ENCODE measurements at places on chromosomes 3 and 15.

DNA sequence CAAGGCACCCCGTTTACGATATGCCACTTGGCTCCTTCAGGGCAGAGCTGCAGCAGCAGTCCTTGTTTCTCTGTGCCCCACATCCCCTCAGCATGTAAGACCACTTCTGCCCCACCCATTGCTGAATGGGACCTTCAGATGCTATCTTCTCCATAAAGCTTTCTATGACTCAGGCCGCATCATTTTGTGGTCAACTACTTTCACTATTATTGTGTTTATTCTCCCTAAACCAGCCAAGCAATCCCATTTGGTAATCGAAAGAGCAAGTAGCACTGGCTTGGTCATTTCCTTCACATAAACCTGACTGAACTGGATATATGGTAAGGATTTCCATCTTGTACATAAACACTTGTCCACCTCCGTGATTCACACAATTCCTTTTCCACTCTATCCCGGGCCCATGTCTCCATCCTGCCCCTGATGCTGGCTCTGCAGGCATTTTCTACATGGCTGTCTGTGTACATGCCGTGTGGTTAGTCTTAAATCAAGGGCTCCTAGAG, 25.7 kb downstream of the LIPC start:
- DNase-seq: no peak

DNA sequence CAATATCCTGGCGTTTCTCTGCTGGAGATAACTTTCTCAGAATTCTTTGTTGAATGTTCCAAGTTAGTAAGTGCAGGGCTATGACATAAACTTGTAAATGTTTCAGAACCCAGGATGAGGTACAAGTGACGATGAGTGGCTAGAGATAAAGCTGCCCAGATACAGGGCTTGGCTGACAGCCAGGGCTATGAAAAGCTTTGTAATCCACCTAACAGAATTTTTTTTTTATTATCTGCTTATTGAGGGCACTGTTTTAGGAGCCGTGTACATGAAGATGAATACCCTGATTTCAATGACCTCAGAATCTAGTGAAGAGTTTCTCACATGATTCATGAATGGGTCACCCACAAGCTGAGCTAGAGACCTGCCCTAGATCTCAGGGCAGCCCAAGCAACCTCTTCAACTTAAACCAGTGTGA, 431.4 kb downstream of the DIPK2A start:
- no peak for DNase-seq

DNA sequence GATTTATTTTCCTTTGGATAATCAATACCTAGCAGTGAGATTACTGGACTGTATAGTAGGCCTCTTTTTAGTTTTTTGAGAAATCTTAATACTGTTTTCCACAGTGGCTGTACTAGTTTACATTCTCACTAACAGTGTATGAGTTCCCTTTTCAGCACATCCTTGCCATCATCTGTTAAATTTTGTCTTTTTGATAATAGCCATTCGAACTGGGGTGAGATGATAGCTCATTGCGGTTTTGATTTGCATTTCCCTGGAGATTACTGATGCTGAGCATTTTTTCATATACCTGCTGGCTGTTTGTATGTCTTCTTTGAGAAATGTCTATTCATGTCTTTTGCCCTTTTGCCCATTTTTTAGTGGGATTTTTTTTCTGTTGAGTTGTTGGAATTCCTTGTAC, 210.8 kb downstream of the CGGBP1 start:
- DNase-seq: no peak

DNA sequence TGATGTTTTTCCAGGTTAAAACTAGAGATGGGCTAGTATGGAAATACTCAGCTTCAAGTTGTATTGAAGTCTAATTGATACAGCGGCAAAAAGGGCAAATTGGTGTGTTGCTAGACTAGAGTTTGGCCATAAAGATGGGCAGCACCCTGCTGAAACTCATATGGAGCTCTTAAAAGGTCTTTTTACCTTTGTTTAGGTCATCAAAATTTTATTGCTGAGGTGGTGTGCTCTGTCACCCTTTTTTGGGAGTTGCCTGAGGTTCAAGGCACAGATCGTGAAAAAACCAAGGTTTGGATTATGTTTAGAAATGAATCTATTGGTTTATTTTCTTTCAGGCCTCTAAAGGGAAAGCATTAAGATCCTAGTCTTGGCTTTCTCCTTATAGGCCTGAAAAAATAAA, 38.2 kb downstream of the VPS8 start:
- no peak for DNase-seq

- DNase-seq: no peak
Observed at GRCh38 chr15:58016581-58017175, 48.8 kb downstream of the ALDH1A2 start.

DNA sequence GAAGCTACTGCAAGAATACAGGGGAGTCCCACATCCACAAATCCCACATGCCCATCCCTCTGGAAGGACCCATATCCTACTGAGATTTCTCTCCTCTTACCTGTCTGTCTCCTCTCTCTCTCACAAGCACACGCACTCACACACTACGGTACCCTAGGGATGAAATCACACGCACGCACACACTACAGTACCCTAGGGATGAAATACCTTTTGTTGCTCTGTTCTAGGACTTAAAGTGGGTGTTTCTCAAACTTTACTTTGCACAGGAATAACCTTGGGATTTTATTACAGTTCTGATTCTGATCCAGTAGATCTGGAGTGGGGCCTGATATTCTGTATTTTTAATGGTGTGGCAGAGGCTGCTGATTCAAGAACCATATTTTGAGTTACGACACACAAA, 622.2 kb upstream of the ZNF385D start:
- no peak for DNase-seq

DNA sequence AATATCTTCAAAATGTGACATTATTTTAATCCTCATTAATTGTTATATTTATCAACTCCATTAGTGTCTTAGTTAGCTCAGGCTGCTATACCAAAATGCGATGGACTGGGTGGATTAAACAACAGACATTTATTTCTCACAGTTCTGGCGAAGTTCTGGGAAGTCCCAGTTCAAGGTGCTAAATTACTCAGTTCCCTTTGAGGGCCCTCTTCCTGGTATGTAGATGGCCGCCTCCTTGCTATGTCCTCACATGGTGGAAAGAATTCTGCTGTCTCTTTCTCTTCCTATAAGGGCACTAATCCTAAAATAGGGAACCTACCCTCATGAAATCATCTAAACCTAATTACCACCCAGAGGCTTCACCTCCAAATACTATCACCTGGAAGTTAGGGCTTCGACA, 38.8 kb upstream of the DUT start:
- no peak for DNase-seq

GRCh38 chr3:100830931-100831330, 121.6 kb downstream of the TFG start:
- no peak for DNase-seq

DNA sequence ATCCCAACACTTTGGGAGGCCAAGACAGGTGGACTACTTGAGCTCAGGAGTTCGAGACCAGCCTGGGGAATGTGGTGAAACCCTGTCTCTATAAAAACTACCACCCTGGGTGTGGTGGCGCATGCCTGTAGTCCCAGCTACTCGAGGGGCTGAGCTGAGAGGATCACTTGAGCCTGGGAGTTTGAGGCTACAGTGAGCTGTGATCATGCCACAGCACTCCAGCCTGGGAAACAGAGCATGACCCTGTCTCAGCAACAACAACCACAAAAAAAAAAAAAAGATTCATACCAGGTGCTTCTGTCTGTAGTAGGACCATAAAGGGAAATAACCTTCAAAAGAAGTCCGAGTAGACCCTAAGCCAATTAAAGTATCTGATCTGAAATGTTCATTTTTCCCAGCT, 94.5 kb downstream of the SERPINI1 start:
- no peak for DNase-seq

GRCh38 chr3:117788506-117788905, 1078.9 kb downstream of the TUSC7 start:
- DNase-seq: no peak

Measured in activated CD4-positive, alpha-beta T cell treated with anti-CD3 and anti-CD28 coated beads for 4 hours (primary cell).